ENCODE measurements at places on chromosomes 2 and 18.
A peak's percentile ranks its signal among the peaks of the same experiment; 100 is the strongest.

DNA sequence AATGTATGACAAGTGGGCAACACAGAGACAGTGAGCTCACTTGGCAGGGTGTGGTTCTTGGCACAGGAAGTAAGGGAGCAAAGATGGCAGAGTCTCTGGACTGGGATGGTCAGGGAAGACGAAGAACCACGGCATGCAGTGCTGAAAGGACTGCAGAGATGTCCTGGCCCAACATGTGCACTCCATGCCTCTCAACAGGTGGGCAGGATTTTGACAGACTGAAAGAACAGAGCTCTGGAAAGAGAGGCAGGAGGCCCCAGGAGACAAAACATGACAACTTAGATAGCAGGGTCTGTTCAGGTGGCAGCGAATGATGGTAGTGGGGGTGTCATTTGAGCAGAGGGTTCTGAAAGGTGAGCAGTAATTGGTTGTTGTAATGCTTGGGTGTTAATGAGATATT lies 180.3 kb downstream of the FHOD3 start:
- peaks cover 4% of the 10 kb centered on the region for H3K4me1 ChIP-seq
- H3K27me3 ChIP-seq = no peaks in the 10 kb centered on the region
- H3K27ac ChIP-seq = no peak overlapping the region
- H3K4me3 ChIP-seq = no peak overlapping the region
- H3K36me3 ChIP-seq = no peaks in the 10 kb centered on the region

DNA sequence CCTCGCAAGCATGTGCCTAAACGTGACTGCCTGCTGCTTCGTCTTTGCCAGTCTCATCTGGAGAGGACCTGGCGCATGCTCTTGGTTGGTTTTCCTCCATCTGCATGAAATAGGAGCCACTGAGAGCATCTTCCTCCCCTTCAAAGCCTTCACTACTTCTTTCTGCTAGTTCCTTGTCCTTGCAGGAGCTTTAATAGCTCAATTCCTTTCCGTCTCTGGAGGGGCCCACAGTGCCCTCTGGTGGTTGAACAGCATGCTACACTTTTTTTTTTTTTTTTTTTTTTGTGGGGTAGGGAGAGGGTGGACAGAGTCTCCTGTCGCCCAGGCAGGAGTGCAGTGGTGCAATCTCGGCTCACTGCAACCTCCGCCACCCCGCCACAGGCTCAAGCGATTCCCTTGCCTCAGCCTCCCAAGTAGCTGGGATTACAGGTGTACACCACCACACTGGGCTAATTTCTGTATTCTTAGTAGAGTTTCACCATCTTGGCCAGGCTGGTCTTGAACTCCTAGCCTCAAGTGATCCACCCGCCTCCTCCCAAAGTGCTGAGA lies 59.6 kb downstream of the SP110 start:
- peaks cover 2% of the 10 kb centered on the region for H3K4me1 ChIP-seq
- H3K36me3 ChIP-seq = no peaks in the 10 kb centered on the region
- H3K27ac ChIP-seq = no peak overlapping the region

DNA sequence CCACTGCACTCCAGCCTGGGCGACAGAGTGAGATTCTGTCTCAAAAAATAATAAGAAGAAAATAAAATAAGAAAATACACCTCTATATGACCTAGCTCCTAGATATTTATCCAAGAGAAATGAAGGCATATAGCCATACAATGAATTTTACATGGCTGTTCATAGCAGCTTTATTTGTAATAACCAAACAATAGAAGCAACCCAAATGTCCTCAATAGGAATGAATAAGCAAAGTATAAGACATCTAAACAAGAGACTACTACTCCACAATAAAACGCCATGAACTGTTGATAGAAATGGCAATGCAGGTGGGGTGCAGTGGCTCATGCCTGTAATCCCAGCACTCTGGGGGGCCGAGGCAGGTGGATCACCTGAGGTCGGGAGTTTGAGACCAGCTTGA lies 31.2 kb upstream of the MYCN start:
- DNase-seq = no peak
- H3K4me1 ChIP-seq = no peaks in the 10 kb centered on the region
- no peaks in the 10 kb centered on the region for H3K36me3 ChIP-seq
- no peak overlapping the region for H3K27ac ChIP-seq
- no peak overlapping the region for H3K4me3 ChIP-seq

- H3K4me3 ChIP-seq = no peak overlapping the region
- no peak for DNase-seq
- H3K27ac ChIP-seq = no peak overlapping the region
- H3K4me1 ChIP-seq = no peaks in the 10 kb centered on the region
Measured at GRCh38 chr2:121565389-121566250, 34.9 kb downstream of the RNU4ATAC start.

- H3K4me1 ChIP-seq = peaks cover 4% of the 10 kb centered on the region
- no peaks in the 10 kb centered on the region for H3K27me3 ChIP-seq
- DNase-seq = no peak
- no peak overlapping the region for H3K27ac ChIP-seq
- H3K36me3 ChIP-seq = no peaks in the 10 kb centered on the region
Measured at GRCh38 chr2:140892911-140893637, 1237.7 kb downstream of the LRP1B start.

- H3K36me3 ChIP-seq = no peaks in the 10 kb centered on the region
- no peak overlapping the region for H3K27ac ChIP-seq
- DNase-seq = no peak
- H3K27me3 ChIP-seq = no peaks in the 10 kb centered on the region
Measured at GRCh38 chr18:57214976-57215375, 68.1 kb downstream of the BOD1L2 start.

GRCh38 chr2:74071426-74071825 lies 76.3 kb downstream of the BOLA3 start:
- 0 out of 2 replicates have a peak, but pooled peaks cover 3% of the 10 kb centered on the region for H3K36me3 ChIP-seq
- H3K4me1 ChIP-seq = no peaks in the 10 kb centered on the region
- no peaks in the 10 kb centered on the region for H3K27me3 ChIP-seq
- H3K27ac ChIP-seq = no peak overlapping the region
- no peak overlapping the region for H3K4me3 ChIP-seq

GRCh38 chr18:55863391-55863706 lies 275.4 kb upstream of the TCF4 start:
- H3K4me1 ChIP-seq = peaks cover 3% of the 10 kb centered on the region
- no peaks in the 10 kb centered on the region for H3K36me3 ChIP-seq
- H3K27me3 ChIP-seq = no peaks in the 10 kb centered on the region
- no peak for DNase-seq
- H3K4me3 ChIP-seq = no peak overlapping the region

DNA sequence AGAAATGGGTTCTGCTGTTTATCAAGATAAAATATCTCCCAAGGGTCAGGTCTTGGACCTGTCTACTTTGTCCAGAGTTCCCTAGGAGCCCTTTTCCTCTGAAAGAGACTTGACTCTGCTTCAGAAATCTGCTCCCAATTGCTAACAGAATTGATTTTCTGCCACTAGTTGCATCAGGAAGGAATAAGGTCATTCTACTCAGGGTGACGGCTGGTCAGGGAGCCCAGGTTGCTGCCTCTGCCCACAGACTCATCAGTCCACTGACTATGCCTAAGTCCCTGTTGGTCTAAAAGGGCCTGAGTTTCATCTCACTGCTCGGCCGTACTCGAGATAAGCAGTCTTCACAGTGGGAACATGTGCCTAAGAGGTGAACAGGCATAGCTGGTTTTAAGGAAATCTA lies 61.2 kb downstream of the EVA1A start:
- no peak for DNase-seq
- H3K4me3 ChIP-seq = no peak overlapping the region
- no peak overlapping the region for H3K27ac ChIP-seq
- no peaks in the 10 kb centered on the region for H3K27me3 ChIP-seq
- H3K4me1 ChIP-seq = no peaks in the 10 kb centered on the region

DNA sequence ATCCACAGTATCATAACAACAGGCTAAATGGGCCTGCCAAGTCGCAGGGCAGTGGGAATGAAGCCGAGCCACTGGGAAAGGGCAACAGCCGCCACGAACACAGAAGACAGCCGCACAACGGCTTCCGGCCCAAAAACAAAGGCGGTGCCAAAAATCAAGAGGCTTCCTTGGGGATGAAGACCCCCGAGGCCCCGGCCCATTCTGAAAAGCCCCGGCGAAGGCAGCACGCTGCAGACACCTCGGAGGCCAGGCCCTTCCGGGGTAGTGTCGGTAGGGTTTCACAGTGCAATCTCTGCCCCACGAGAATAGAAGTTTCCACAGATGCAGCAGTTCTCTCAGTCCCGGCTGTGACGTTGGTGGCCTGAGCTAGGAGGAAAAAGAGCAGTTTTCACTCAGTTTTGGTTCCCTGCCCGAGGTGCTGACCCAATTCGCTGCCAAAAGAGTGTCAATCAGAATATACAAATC lies 32.2 kb downstream of the KCTD18 start:
- DNase-seq = no peak
- H3K36me3 ChIP-seq = peaks cover 12% of the 10 kb centered on the region
- H3K4me3 ChIP-seq = no peak overlapping the region
- H3K27me3 ChIP-seq = no peaks in the 10 kb centered on the region

DNA sequence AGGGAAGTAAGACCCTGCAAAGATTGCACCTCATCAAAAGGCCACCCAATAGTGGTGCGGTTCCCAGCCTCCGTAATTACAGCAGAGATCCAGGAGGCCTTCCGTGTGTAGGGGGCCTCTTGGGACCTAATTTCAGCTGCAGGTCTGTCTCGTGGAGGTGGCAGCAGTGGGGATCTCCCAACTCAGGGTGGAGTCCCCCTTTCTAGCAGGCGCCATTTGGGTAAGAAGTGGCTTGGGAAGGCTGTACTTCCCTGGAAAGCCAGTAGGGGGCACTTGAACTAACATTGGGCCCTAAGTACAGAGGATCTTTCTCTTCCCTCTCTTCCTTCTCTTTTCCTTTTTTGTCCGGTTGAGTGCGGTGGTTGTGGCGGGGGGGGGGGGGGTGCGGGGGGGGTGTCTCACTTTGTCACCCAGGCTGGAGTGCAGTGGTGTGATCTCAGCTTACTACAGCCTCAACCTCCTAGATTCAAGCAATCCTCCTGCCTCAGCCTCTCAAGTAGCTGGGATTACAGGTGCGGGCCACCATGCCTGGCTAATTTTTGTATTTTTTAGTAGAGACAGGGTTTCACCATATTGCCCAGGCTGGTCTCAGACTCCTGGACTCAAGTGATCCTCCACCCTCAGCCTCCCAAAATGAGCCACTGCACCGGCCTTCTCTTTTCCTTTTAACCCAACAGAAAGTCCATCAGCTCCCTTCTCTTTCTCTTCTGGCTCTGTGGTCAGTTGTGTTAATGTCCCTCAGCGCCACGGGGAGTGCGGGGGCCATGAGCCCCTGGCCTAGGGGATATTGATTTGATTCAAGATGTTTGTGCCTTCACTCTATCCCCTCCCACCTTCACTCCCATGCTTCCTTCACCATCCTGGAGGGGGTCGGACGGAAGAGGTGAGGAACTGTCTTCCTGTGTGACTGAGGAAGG lies 32.0 kb downstream of the CENPO start:
- no peak overlapping the region for H3K4me3 ChIP-seq
- peak; percentile 57 for DNase-seq
- no peaks in the 10 kb centered on the region for H3K27me3 ChIP-seq
- H3K4me1 ChIP-seq = peaks cover 33% of the 10 kb centered on the region
- H3K27ac ChIP-seq = no peak overlapping the region

DNA sequence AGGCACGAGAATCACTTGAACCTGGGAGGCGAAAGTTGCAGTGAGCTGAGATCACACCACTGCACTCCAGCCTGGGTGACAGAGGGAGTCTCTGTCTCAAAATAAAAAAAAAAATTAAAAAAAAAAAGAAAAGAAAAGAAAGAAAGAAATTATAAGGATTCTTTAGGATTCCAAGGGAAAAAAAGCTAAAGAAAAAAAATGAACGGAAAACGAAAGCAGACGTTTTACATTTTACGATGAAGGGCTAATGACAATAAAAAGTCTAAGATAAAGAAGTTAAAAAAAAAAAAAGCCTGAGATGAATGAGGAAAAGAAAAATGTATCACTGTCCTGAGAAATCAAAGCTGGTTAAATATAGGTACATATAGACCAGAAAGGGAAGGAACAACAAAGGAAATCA lies 58.5 kb downstream of the SOS1 start:
- no peak for DNase-seq
- 0 out of 2 replicates have a peak, but pooled peaks cover 7% of the 10 kb centered on the region for H3K36me3 ChIP-seq
- H3K27ac ChIP-seq = no peak overlapping the region
- no peaks in the 10 kb centered on the region for H3K4me1 ChIP-seq
- no peak overlapping the region for H3K4me3 ChIP-seq

DNA sequence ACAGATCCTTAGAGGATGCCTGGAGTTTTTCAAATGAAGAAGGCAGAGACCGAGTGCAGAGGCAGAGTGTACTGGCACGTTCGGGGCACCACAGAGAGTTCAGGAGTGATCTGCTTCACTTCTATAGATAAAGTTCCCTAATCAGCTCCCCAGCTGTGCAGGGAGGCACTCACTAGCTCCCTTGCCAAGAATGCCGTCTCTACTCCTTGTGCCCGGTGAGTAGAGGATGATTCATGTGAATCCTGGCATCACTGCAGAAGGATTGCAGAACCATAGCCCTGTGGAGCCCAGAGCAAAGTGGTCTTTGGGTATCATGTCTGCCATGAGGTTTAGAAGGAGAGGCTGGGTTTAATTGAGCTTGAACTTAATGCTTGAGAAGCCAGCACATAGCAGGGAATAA lies 510.1 kb upstream of the RAB6C start:
- H3K4me1 ChIP-seq = no peaks in the 10 kb centered on the region
- no peak for DNase-seq
- no peaks in the 10 kb centered on the region for H3K36me3 ChIP-seq
- H3K4me3 ChIP-seq = no peak overlapping the region
- no peak overlapping the region for H3K27ac ChIP-seq
- no peaks in the 10 kb centered on the region for H3K27me3 ChIP-seq

DNA sequence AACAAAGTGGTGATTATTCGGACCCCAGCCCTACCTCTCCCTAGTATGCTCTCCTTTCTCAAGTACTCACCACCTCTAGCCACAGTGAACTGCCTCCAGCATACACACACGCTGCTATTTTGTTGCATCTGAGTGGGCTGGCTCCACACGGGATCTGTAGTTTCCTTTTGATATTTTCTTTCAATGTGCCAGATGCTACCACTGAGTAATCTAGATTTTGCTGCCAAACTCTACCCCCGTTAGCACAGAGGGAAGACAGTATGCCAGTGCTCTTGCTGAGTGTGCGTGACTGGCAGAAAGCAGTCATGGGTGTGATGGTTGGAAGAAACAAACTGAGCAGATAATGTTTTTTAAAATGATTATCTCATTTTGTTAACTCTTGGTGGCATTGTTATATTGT lies 11.6 kb downstream of the CFLAR start:
- peaks cover 7% of the 10 kb centered on the region for H3K4me1 ChIP-seq
- no peak overlapping the region for H3K4me3 ChIP-seq
- no peaks in the 10 kb centered on the region for H3K27me3 ChIP-seq
- no peak for DNase-seq

GRCh38 chr18:58321986-58322385 lies 278.0 kb downstream of the NEDD4L start:
- H3K27me3 ChIP-seq = no peaks in the 10 kb centered on the region
- no peak for DNase-seq
- peaks cover 4% of the 10 kb centered on the region for H3K36me3 ChIP-seq
- H3K27ac ChIP-seq = no peak overlapping the region
- H3K4me3 ChIP-seq = no peak overlapping the region
- H3K4me1 ChIP-seq = no peaks in the 10 kb centered on the region
